Eye (tissue), 1 donor: ENCODE measurements at places on chromosomes 5 and 9.

DNA sequence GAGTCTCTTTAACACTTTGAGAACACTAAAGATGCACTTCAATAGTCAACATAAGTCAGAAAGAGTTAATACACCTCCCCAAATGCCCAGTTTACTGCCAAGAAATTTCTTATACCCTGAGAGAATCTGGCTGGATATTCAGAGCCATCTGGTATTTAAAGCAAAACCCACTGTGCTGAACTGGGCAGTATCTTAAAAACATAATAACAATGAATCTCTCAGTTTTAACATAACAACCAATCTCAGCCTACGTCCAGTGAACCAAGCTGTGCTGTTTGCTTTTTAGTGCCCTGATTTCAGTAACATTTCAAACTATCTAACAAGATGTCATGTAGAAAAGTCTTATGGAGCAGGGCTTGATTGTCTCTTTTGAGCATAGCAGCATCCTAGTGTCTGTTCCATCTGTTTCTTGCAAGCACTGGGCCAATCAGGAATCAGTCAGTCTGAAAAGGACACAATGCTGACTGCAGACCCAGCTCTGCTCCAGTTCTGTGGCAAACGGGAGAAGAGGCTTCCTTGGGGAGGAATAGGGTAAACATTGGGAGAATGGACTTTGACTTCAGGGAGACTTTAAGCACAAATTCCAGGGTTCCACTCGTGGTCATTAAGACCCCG lies 43.6 kb upstream of the FAM81B start:
- DNase-seq = no peak

DNA sequence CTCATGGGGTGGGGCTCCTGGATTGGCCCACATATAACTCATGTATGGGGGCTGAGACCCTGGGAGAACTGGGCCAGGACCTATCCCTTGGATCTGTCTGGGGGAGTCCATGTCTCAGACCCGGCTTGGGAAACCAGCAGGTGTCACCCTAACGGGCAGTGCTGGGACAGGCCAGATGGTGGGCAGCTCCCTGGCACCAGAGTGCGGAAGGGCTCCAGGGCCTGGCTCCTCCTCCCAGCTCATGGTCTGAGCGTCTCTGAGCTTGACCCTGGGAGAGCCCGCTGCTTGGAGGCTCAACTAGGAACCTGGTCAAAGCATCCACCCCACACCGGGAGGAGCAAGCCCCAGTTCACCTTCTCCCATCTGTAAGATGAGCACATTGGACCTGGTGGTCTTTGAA lies 15.5 kb upstream of the NCS1 start:
- DNase-seq = no peak

GRCh38 chr9:98097836-98098235 lies 21.2 kb downstream of the TRIM14 start:
- DNase-seq = no peak

- peak; percentile 44 for DNase-seq
Observed at GRCh38 chr9:31377358-31377757, 1007.1 kb upstream of the ACO1 start.

DNA sequence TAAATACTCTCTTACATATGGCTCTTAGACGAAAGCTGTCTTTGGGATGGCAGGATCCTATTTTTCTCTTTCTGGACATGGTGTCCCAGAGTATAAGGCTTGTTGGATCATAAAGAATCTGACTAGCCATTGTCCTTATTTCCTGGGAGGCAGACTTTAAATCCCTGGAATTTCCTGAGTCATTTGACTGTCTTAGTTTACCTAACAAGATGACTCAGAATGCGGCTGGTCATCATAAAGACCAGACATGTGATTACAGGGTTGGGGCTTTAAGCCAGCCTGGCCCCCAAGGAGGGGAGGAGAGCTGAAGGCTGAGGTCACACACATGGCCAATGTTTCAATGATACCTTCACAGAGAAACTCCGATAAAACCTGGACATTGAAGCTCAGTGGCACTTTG lies 37.2 kb downstream of the FAM240B start:
- no peak for DNase-seq
